ENCODE measurements at places on chromosomes 1 and 21.

DNA sequence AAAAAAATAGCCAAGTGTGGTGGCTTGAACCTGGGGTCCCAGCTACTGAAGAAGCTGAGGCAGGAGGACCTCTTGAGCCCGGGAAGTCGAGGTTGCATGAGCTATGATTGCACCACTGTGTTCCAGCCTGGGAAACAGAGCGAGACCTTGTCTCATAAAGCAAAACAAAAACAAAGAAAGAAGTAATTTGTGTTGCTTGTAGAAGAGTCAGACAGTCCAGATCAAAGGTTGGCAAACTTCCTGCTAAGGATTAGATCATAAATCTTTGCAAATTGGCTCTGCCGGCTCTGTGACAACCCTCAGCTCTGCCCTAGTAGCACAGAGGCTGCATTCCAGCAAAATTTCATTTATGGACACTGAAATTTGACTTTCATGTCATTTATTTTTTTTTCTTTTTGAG, 19.0 kb upstream of the MFN2 start:
- no peak for DNase-seq

DNA sequence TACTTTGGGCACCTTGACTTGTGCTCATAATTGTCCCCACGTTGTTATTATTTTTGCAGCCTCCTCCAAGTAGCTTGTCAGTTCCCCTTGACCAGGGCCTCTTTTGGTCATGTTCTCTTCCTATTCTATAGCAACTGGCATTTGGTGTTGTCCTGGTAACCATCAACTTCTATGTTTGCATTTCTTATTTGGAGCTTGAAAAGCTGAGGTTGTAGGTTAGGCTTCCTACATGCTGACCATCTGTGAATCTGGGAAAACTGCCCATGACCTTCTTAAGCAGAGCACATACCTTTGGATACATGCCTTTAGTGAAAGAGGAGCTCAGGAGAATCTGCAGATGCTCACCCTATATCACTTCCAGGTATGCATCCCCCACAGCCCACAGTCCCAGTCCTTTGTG, 160.8 kb downstream of the HHAT start:
- DNase-seq, result no peak

GRCh38 chr1:168960114-168960513, 146.4 kb upstream of the ATP1B1 start:
- DNase-seq, result no peak

DNA sequence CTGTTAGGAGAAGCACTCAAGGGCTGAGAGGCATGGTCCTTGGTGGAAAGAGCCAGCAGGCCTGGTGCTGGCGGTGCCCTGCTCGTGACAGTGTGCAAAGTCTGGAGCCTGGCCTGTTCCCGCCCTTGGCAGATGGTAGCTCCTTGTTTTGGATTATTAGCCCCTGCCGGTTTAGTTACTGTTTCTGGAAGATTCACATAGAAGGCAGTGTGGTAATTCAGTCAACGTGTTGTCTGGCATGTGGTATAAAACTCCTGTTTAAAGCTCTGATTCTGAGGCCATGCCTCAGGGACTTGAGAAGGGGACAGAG, 6.8 kb downstream of the PKNOX1 start:
- DNase-seq, result no peak

DNA sequence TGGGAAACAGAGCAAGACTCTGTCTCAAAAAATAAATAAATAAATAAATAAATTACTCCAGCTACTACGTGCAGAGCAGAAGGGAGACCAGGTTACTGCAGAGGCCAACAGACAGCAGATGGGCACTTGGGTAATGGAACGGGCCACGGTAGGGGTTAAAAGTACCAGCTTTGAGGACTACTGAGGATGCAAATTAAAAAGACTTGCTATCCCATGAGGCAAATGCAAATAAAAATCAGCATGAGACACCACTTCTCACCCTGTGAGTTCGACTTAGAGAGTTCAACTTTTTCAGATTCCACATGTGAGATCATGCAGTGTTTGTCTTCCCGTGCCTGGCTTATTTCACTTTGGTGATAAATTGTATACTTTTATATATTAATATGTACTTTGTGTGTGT, 6.6 kb downstream of the SLC2A5 start:
- DNase-seq, result no peak

DNA sequence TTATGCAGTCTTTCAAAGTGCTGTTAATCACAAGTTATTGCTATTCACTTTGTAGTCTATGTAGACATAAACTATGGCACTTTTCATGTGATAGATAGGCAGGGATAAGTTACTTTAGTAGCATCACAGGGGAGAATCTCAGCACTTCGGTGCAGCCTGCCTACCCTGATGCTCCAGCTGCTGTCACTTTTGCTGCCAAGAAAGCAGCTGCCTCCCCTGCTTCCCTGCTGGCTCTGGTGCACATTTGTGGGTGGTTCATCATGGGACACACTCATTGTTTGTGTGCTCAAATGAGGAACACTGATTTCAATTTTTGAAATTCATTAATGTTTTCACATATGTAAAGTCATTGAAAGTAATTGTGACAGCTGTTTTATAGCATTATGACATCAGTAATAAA, 272.6 kb downstream of the S1PR1 start:
- DNase-seq, result no peak

- DNase-seq, result no peak
These were observed 246.4 kb upstream of the NR5A2 start for GRCh38 chr1:199780948-199781670.

DNA sequence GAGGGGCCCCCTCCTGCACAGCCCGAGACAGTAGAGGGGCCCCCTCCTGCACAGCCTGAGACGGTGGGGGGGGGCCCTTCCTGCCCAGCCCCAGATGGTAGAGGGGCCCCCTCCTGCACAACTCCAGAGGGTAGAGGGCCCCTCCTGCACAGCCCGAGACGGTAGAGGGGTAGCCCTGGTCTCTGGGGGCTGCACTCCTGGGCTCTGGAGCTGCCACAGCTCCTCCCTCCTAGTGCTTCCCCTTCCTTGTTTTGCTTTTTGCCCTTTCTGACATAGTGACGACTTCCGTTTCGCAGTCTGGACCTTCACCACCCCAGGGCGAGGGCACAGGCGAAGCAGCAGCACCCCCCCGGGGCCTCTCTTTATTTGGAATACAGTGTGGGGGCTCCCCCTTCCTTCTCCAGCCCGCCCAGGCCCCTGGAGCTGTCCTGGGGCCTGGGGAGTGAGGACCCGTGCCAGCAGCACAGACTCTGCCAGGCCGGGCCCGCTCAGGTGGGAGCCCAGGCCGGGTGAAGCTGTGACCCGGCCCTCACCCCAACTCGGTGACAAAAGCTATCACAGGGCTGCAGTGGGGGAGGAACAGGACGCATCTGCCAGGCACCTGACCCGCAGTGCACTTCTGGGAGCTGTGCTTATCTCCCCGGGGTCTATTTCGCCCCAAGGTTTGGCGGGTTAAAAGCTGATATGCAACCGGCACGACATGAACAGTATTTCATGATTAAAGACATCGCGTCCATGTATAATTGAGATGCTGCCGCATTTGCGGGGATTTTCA, 1.1 kb upstream of the PRXL2B start:
- DNase-seq, result no peak

DNA sequence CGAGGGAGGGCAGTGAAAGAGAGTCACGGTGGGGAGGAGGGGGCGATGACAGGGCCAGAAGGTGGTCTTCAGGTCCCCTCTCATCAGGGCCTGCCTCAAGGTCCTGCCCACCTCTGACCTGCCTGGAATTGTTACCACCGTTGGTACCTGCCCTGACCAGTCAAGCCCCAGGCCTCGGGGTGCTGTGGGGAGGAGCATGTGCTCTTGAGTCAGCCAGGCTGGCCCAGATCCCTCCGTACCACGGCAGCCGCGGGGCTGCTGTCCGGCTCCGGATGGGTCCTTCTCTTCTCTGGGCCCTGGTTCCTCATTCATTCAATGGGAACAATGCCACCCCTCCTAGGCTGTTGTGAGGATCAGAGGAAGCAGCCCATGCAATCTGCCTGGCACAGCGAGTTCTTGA, 22.0 kb downstream of the SERINC2 start:
- no peak for DNase-seq

GRCh38 chr1:100606438-100606837, 68.5 kb downstream of the GPR88 start:
- DNase-seq, result no peak

DNA sequence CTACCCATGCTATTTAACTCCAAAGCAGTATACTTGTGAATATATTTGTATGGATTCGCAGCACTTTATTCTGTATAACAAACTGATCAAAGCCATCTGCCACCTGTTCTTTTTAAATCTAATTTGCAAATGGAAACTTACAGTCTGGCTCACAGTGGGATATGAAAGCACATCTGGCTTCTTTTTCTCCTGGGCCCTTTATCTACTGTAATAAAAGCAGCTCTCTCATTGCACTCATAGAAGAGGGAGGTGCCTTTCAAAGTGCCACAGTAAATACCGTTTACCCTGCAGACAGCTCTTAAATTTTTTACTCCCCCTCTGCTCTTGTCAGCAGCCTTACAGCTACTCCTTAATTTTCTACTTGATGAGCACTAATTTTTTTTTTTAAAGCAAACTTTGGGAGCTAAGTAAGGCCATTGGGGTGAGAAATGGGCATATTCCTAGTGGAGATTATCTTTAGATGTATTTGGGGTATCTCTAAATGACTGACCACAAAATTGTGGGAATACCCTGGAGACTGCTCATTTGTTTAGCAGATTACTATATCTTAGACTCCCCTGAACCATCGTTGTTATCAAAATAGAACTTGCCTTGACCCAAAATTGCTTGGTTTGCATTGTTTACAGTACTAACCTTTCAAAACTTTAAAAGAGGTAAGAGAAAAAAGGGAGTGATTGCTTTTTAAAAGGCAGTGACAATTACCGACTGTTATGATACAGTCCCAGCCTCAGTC, 110.1 kb downstream of the VPS13D start:
- no peak for DNase-seq

DNA sequence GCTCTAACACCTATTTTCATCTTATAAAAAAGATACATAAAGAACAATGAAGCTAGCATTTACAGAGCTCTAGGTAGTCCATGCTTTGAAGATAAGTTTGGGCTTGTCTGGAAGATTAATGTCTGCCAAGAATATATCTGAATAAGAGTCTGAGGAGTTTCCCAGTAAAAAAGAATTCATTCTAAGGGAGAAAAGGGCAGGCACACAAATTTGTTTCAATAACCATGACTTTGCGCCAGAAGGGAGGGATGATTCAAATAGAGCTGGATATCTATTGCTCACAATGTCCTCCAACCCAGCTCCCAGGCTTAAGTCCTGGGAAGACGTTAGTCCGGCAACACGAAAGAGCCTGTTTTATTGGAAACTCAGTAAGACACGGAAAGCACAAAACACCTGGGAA, 9.7 kb upstream of the TTLL7 start:
- no peak for DNase-seq

- DNase-seq, result no peak
These were observed 1.3 kb downstream of the LY9 start for GRCh38 chr1:160797271-160797709.

DNA sequence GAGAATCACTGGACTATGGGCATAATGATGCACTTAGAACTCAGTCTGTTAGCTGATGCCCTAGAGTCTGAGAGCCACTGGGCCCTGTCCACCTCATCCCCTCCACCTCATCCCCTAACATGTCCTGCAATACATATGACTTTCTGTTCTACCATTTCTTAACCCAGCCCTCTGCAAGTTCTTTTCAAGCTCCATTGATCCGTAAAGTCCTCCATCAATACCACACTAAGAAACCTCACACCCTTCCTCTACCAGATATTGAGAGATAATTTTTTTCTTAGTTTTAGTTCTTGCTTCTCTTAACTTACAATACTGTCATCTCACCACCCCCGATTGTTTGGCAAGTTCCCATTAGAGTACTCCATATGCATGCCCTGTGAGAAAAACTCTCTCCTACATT, 22.1 kb downstream of the FCRL4 start:
- DNase-seq, result no peak

GRCh38 chr1:207815913-207816291, 64.0 kb downstream of the CD46 start:
- DNase-seq, result no peak

- DNase-seq, result no peak
These were observed 110.7 kb upstream of the RAB3GAP2 start for GRCh38 chr1:220382994-220383393.

GRCh38 chr1:240768979-240769378, 157.0 kb upstream of the GREM2 start:
- DNase-seq, result no peak

DNA sequence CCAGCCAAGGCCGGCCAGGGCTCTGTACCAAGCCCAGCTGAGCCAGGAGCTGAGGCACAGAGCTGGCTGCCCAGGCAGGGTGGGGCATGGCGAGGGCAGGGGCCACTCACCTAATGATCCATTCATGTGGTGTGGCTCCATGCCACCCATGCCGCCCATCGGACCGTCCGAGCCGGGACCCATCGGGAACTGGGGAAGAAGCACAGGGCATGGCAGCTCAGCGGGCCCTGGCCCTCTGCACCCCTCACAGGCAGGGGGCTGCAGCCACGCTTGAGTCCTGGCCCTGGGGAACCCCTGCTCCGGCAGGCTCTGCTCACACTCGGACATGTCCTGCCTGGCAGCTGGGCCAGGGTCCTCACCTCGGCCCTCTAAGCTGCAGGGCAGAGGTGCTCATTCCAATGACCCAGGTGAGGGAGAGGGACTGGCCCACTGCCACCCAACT, 28.7 kb downstream of the MRPL37 start:
- DNase-seq, result no peak

DNA sequence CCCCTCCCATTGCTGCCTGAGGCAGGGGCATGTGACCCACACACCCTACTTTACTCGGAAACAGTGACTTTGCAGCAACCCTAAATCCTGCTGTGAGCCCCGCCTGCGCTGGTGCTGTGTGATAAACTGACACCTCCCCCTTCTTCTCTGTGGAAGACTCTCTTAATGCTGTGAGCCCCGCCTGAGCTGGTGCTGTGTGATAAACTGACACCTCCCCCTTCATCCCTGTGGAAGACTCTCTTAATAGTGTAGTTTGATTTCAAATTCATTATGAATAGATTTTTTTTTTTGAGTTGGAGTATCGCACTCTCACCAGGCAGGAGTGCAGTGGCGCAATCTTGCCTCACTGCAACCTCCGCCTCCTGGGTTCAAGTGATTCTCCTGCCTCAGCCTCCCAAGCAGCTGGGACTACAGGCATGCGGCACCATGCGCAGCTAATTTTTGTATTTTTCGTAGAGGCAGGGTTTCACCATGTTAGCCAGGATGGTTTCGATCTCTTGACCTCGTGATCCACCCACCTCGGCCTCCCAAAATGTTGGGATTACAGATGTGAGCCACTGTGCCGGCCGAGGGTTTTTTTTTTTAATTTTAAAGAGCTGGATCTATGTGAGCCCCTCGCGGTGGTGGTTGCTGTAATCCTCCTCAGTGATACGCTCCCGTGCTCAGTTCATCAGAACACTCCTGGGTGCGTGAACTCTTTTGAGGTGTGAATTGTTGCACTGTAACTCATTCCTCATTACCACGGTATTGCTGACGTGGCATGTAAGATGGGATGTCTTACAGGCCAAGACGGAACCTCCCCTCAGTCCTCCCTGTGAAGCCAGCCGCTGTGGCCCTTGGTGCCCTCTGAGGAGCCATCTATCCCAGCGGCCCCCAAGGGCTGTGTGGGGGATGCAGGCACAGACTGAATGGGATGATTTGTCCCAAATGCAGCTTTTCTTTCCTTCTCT, 60.3 kb downstream of the GALNT2 start:
- DNase-seq, result no peak

DNA sequence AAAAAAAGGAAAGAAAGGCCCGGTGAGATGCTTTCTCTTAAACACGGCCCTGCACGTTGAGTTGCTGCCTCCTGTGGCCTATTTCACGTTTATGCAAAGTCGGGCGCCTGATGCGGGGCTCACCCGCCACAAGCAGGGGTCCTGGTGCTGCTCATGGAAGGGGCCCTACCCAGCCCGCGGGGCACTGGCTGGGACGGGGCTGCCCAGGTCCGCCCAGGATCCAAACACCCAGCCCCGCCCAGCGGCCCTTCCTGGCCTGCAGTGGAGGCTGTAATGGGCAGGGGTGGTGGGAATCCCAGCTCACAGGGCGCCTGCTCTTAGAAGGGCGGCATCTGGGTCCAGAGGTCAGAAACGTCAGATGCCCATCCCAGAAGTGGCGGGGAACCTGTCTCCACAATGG, 1.6 kb downstream of the COL6A2 start:
- DNase-seq, result no peak
